NCI-H460 (cell line): ENCODE measurements at places on chromosomes 4 and X. TPM values are rescaled to one million over a fixed set of nuclear protein-coding genes. Genes with fewer than 3 reads are reported as not detected.

DNA sequence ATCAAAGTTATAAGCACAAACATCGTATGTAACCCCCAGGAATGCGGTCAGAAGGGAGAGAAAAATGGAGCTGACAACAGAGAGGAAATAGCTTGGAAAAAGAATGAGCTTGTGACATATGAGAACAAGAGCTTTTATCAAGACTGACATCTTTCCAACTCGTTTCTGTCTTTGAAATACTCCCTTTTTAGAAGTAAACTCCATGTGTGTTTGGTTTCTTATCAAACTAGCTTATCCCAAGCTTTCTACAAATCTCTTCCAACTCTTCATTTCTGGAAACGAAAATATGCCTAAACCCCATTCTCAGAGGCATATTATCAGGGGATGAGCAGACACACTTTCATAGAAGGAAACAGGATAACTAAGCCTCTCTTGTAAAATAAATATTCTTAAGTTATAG lies 235.4 kb downstream of the NAF1 start:
- no peak for DNase-seq

DNA sequence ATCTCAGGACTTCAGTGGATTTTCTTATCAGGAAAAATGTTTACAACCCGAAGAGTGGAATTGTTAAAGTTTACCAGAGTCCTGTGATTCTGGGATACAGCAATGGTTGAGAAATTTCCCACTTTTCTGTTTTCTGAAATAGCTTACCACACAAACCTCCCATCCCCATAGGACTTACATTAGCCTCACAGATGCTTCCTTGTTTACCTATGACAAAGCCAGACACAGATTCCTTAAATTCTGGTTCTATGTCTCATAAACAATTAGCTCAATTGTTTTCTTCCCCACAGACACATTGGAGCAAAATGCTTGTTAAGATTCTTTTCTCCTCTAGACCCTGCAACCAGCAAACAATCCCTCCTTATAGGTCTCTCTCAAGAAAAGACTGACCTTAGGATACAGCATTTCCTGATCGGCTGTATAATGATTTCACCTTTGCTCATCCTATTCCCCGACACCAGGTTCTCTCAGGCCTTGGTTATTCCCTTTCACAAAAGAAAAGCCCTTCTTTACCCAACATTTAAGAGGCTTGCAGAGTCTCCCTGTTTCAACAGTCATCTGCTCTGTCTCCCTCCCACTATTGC lies 886.2 kb downstream of the ARAP2 start:
- DNase-seq = no peak

DNA sequence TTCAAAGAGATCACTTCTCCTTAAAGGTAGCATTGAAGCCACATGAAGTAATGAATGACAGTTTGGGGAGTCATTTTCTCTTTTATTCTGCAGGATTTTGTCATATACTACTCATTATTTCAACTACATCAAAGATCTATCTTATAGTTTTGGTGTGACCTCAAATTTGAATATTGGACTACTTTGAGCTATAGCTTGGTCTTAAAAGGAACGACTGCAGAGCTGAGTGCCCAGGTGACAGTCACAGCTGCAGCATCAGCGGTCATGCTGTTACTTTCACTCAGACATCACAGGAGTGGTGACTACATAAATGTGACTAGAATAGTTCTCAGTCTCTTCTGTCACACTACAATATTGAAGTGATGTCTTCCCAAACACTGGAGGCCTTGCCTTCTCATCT lies 10.7 kb upstream of the SPCS3 start:
- DNase-seq = no peak

GRCh38 chrX:19869193-19869592 lies 18.2 kb downstream of the SH3KBP1 start:
- no peak for DNase-seq

DNA sequence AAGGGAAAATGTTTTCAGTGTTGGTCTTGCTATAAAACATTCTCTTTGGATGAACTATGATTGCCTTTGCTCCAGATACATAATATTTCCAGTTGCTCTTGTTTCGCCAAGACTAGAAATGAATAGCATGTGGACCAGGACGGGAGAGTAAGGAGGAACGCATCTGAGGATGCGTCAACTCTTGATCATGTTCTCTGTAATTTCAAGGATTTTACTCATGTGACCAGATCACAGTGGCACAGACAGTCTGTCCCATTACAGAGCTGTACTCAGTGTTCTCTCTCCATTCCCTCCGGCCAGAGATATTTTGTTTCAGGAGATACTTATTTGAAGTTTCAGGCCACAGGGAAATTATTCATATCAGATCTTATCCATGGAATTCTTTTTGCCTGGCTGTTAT lies 266.6 kb downstream of the MID1IP1 start:
- no peak for DNase-seq

- no peak for DNase-seq
Measured at GRCh38 chr4:75034523-75034922, 101.6 kb downstream of the PARM1 start.

Gene SPANXA1
- not detected in 2 replicates for total RNA-seq

Gene FMR1NB
- total RNA-seq = not detected in 2 replicates

GRCh38 chrX:36986231-36986630 lies 21.9 kb upstream of the FAM47C start:
- DNase-seq = no peak

- DNase-seq = no peak
Measured at GRCh38 chr4:159127745-159128518, 25.1 kb downstream of the RAPGEF2 start.

DNA sequence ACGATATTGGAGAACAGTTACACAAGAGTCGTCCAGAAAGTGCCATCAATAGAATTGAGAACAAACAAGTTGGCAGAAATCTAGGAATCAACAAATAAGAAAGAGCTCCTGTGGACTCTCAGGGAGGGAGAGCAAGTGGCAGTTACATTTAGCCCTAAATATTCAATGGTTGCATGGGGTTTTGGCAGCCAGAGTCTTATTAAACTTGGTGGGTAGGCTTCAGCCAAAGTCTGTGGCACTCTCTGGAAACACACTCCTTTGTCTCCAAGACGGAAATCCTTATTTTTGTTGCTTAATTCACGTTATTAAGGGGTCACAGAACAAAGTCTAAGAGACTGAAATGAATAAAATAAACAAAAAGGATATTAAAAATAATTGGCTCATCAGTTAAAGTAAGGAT lies 742.2 kb upstream of the ATOH1 start:
- no peak for DNase-seq

Gene VCX
- not detected in 2 replicates for total RNA-seq

Gene SMIM10L2A
- 2.8 and 3.3 TPM in 2 replicates for total RNA-seq

DNA sequence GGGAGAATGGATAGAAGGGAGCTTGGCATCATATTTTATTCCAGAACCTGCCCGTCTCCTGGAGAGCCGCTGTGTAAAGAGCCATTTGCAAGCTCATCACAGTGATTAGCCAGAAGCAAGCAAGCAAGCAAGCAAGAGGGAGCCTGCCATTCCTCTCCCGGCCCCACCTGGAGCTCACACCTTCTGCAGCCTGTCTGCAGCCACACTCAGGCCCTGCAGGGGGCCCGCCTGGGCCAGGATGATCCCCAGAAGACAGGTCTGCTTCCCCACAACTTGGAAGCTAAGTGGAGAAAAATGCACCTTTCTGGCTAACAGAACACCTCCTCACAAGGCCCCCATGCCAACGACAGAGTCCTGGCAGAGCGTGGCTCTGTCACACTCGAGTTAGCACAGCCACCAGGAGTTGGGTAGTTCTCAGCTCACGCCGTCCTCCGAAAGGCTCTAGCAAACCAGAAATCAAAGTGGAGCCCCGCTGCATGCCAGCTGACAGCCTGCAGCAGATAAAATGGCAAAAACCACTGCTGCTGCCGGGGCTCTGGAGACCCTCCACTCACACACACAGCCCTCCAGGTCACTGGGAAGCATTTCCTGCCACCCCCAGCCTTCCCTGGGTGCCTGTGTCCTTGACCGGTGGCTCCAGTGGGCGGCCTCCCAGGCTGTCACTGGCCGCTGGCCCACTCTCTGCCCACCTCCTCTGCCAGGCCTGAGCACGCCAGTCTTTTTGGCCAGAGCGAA lies 54.9 kb downstream of the DCTD start:
- DNase-seq = no peak

GRCh38 chrX:41022566-41022965 lies 62.7 kb upstream of the USP9X start:
- DNase-seq = peak; percentile 74

DNA sequence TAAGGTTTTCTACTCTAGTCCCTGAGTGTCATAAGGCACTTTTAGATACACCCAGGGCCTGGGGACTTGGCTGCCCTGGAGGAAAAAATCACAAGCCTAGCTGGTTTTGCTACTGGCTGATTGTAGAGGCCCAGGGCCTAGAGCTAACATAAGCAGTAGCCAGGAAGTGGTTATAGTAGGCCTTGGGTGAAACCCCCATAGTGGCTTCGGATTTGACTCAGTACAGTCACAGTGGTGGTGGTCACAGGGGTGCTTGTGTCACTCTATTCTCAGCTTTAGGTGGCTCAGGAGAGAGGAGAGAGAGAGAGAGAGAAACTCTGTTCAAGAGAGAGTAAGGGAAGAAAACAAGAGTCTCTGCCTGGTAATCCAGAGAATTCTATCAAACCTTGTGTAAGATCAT lies 194.5 kb upstream of the EDA2R start:
- DNase-seq = no peak

Gene TMEM33
- total RNA-seq = 134 and 143 TPM in 2 replicates

- DNase-seq = no peak
Measured at GRCh38 chr4:99947190-99947578, 766 bp upstream of the DNAJB14 start.

DNA sequence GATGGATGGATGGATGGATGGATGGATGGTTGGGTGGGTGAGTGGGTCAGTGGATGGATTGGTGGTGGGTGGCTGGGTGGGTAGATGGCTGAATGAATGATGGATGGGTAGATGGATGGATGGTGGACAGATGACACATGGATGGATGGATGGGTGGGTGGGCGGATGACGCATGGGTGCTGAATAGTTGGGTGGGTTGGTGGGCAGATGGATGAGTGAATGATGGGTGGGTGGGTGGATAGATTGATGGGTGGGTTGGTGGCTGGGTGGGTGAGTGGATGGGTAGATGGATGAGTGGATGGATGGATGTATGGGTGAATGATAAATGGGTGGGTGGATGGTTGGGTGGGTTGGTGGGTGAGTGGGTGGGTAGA lies 69.9 kb upstream of the NKX1-1 start:
- no peak for DNase-seq

Gene RWDD4
- total RNA-seq = 46.1 and 49.5 TPM in 2 replicates

GRCh38 chr4:78581618-78582017 lies 30.0 kb downstream of the ANXA3 start:
- no peak for DNase-seq

GRCh38 chrX:2550328-2551020 lies 49.7 kb upstream of the DHRSX start:
- DNase-seq = no peak

DNA sequence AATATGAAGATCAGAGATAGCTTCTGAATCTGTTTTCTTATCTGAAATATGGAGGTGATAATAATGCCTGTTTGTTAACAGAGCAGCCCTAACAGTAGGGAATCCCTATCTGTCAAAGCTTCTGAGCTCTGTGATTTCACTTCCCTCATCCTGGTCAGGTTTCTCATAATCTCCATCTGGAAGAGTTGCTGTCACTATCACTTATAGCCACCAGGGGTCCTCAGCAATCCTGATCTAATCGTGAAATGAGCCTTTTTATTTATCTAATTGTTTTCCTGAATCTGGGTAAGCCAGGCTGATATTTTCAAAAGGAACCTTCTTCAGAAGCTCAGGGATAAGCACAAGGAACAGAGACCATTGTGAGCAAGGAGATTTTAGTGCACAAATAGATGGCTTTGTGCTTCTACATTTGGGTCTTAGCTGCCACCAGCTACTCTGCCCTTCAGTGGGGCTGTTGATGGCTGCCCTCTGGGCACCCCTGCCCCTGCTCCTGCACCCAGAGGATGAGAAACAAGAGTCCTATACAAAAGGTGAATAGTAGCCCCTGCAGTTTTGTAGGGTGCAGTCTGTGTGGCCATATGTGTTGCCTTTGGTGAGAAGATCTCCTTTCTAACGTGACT lies 196.4 kb upstream of the RADX start:
- peak; percentile 27 for DNase-seq

GRCh38 chr4:1549638-1550035 lies 134.5 kb downstream of the FAM53A start:
- DNase-seq = no peak

DNA sequence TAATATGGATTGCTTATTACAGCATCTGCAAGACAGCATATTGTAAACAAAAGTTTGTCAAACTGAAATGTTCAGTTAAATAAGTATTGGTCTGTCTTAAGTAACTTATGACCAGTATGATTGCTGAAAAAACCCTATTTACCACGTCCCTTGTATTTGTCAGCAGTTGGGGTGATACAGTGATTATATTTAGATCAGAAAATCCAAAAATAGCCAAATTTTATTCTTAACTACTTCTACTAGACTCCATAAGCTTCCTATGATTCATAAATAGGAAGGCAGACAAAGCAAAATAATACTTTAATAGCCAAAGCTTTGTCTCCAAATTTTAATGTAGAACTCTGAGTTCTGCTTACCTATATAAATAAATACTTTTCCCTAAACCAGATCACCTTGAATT lies 45.3 kb downstream of the TBCK start:
- DNase-seq = no peak

Gene PLS3
- 95.0 and 104 TPM in 2 replicates for total RNA-seq

GRCh38 chr4:112287258-112287989 lies 1.7 kb upstream of the TIFA start:
- DNase-seq = no peak

Gene NAP1L3
- 5.3 and 6.1 TPM in 2 replicates for total RNA-seq

- DNase-seq = no peak
Measured at GRCh38 chrX:150463566-150463965, 100.4 kb downstream of the MAMLD1 start.

DNA sequence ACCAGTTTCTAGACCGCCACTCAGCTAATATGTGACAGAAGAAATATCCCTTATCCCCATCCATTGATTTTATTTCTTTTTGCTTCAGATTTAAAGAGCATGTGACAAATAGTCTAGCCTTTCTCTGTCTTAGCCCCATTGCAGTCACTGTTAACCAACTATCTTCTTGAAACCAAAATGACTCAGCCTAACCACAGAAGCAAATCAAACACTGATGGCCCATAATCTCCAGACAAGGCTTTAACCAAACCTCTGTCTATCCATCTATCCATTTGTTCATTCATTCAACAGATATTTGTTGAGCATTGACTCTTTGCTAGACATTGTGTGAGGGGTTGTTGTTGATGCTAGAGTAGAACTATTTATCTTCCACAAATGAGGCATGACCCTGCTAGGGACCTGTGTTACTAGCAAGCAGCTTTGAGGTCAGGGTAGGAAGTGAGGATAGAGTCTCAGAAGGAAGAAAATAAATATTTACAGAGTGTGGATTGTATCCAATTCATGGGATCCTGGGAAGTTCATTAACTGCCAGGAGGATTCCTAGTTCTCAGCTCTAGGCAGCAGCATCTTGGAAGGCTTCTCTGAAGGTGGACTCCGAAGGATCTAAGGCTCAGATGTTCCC lies 22.5 kb downstream of the HNRNPH2 start:
- no peak for DNase-seq

Gene PTCHD1
- 4.0 and 4.7 TPM in 2 replicates for total RNA-seq

GRCh38 chrX:147699061-147699460 lies 212.7 kb upstream of the FMR1 start:
- DNase-seq = no peak

Gene KLB
- total RNA-seq = not detected in 2 replicates

Gene TBC1D9
- 7.0 and 7.5 TPM in 2 replicates for total RNA-seq

Gene XAGE2
- not detected in 2 replicates for total RNA-seq

- no peak for DNase-seq
Measured at GRCh38 chr4:6420036-6420435, 52.4 kb downstream of the PPP2R2C start.

Gene PABPC1L2B
- total RNA-seq = not detected in 2 replicates
